ENCODE measurements at places on chromosomes 4 and X.

GRCh38 chr4:154424810-154425484 is 66.7 kb downstream of the DCHS2 start:
- DNase-seq = no peak

GRCh38 chr4:85318415-85318814 is 156.5 kb upstream of the ARHGAP24 start:
- no peak for DNase-seq

- DNase-seq = no peak
Measured at GRCh38 chrX:11764602-11765067, 6.6 kb downstream of the MSL3 start.

GRCh38 chr4:92339676-92340075 is 35.9 kb downstream of the GRID2 start:
- DNase-seq = peak; percentile 59

- DNase-seq = no peak
Measured at GRCh38 chr4:1325681-1326635, 21.1 kb upstream of the UVSSA start.

GRCh38 chr4:186554914-186555827 is at the start of gene MTNR1A:
Gene MTNR1A (minus strand): TSS chr4:186555567. CDS start chr4:186555365, 202 bp downstream.
- DNase-seq = no peak

DNA sequence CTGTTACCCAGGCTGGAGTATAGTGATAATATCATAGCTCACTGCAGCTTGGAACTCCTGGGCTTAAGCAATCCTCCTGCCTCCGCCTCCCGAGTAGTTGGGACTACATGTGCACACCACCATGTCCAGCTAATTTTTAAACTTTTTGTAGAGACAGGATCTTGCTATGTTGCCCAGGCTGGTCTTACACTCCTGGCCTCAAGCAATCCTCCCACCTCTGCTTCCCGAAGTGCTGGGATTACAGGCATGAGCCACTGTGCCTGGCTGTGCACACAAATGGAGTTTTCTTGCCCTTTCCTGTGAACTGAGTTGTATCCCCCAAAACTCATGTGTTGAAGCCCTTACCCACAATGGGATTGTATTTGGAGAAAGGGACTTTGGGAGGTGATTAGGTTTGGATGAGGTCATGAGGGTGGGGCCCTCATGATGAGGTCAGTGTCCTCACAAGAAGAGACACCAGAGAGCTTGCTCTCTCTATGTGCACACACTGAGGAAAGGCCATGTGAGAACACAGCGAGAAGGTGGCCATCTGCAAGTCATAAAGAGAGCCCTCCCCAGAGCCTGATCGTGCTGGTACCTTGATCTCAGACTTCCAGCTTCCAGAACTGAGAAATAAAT is 40.1 kb downstream of the DDX3X start:
- no peak for DNase-seq

DNA sequence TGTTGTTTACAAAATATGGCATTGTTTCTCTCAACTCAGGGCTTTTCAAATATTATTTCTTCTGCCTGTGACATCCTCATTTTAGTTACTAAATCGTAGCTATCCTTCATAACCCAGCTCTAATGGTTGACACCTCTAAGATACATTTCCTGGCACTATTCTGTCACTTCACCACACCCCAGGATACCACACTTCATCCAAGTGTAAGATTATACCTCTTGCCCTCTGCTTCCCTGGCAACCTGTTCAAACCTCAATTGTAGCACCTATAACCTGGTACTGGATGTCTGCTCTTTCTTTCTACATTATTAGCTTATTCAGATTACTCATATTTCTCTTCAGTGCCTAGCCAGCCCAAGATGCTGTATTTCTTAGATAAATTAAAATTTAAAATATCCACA is 175.7 kb upstream of the SPIN4 start:
- DNase-seq = no peak

DNA sequence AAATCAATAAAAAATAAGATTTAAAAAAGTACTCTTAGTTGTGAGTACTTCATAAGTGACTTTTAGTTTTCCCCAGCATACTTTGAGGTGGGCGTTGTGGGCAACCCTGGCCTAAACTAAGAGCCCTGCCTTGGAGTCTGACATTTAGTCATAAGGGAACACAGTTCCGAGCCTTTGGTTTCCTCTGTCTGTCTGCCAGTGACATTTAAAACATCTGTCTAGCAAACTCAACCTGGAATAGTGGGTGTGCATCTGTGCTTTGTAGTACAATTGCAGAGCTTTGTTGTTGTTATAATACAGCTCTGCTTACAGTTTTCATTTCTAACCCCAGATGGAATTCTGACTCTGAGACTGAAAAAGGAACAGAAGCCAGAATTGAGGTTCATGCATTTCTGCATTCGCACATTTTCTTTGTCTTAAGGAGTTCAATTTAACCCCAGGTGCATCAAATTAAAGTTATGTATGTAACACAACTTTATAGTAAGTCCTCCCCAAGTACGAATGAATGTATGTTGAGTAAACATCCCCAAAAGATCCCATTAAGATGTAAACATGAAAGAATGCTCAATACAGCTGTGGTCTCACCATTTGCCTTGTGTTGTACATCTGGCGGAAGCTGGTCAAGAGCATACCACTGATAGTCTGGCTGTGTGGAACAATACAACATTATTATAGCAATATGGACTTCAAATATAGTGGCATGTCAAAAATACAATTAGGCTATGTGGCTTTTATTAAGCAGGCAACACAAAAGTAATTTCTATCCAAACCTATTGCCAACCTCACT is 25.9 kb downstream of the TNIP3 start:
- DNase-seq = no peak

DNA sequence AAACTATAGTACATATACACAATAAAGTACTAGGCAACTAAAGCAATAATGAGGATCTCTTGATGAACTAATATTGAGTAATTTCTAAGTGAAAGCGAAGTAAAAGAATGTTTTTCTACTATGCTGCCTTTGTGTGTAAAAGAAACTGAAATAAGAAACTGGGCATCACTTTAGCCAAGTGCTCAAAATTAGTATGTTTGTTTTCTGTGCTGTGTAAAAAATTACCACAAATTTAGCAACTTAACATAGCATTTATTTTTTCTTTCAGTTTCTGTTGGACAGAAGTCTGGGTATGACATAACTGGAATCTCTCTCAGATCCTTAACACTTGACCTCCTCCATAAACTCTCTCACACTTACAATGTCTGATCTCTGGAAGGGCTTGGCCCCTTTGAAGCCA is 687.1 kb upstream of the MAGEB2 start:
- DNase-seq = no peak
